Ovary (tissue), 10 donors: ENCODE measurements at places on chromosomes 1 and 21.

DNA sequence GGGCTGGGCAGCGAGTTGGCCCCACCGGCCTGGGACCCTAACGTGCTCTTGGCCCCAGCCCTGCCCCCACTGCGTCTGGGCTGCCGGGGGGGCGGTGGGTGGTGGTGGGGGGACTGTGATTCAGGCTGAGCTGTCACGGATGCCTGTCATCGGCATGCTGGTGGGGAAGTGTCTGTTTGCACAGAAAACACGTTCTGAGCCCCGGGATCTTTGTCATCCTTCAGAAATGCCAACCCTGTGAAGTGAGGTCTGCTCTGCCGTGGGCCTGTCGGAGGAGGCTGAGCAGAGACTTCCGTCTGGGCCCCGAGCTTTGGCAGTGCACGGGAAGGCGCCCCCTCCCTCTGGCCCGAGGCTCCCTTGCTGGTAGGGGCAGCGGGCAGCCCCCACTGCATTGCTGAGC lies 24.3 kb upstream of the PLCH2 start:
- DNase-seq = no peak

GRCh38 chr1:17535300-17535936 lies 4.1 kb upstream of the ARHGEF10L start:
- no peak for DNase-seq

GRCh38 chr1:24362982-24363614 lies 43.9 kb downstream of the GRHL3 start:
- no peak for DNase-seq

DNA sequence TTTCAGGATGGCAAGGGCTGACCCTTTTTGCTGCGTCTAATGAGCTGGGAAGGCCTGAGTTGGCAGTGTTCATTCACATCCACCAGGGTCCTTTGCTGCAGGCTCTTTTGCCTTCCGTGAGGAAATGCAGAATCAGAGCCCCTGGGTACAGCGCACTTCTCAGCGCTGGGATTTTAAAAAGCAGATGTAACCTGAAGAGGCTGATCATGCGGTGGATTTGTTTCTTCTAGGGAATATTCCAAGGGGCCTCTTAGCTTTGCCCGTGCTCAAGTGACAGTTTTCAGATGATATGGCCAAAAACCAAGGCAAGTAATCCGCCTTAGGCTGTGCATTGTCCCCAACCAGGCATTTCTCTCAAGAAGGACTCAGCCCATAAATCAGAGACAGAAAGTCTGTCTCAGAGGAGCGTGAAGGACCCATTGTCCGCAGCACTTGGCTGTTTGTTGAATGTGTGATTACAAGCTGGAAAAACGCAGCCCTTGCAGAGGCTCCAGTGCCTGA lies 237.6 kb downstream of the PTPRC start:
- no peak for DNase-seq

GRCh38 chr21:28974531-28975227 lies 18.0 kb downstream of the LTN1 start:
- DNase-seq = no peak

DNA sequence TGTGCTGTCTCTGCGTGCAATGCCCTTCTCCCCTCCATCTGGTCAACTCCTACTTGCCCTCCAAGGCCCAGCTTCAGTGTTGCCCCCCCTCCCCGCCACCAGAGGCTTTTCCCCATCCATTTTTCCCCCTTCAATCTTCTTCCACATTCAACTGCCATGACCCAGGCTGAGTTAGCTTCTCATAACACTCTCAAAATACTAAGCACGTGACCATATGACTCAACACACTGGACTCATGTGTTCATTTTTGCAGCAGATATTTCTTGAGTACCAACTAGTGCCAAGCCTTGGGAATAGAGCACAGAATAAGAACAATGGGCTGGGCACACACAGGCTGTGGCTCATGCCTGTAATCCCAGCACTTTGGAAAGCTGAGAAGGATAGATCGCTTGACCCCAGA lies 132.1 kb downstream of the IGSF21 start:
- no peak for DNase-seq

GRCh38 chr1:156895927-156896326 lies 2.4 kb downstream of the PEAR1 start:
- no peak for DNase-seq

DNA sequence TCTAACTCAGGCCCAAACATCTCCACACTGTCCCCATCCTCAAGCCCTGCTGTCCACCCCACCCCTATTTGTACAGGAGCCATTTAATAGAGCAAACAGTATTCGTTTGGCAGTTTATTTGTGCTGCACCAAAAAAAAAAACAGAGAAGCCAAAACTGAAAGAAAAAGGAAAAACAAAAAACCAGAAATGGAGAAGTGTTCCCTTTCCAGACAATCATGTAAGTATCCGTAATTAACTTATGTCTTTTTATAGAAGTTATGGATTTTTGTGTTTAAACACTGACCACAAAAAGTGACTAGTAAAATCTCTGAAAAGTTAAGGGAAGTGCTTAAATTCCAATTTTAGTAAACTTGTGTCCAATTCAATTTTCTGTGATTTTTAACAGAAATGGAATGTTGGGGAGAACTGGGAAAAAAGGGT lies 40.4 kb upstream of the ZBTB18 start:
- DNase-seq = no peak

- no peak for DNase-seq
These were observed 170.8 kb downstream of the GRIK3 start for GRCh38 chr1:36863500-36863899.

GRCh38 chr1:20432891-20433290 lies 53.1 kb downstream of the CAMK2N1 start:
- DNase-seq = no peak

- no peak for DNase-seq
These were observed 217.2 kb upstream of the C1orf105 start for GRCh38 chr1:172203135-172203823.

- no peak for DNase-seq
These were observed 95.6 kb downstream of the CD58 start for GRCh38 chr1:116474921-116475849.

DNA sequence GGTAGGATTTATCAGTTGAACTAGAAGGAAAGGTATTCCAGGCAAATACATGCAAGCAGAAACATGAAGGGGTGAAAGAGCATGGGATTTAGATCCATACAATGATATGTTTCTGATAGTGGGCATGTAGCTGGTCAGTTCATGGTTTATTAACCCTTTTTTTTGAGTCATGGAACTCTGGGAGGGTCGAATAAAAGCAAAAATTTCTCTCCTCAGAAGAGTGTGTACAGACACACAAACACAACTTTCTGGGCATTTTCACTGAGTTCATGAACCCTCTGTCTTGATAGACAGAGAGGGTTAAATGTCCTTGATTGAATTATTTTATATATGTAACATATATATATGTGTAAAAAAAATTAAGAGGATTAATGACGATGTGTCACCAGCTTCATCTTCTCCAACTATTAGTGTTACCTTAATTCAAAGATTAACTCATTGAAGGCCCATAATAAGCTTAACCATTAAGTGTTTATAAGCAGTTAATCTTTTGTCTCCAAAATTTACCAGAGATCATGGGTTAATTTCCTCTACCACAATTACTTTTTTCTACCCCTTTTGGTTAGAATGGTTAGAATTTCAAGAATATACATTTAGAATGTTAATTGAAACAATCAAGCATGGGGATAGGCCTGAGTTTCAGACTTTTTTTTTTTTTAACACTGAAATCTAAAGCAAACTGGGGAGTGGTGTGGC lies 4.6 kb downstream of the JUN start:
- DNase-seq = no peak

- DNase-seq = no peak
These were observed 437.1 kb downstream of the PTBP2 start for GRCh38 chr1:97158691-97159096.

DNA sequence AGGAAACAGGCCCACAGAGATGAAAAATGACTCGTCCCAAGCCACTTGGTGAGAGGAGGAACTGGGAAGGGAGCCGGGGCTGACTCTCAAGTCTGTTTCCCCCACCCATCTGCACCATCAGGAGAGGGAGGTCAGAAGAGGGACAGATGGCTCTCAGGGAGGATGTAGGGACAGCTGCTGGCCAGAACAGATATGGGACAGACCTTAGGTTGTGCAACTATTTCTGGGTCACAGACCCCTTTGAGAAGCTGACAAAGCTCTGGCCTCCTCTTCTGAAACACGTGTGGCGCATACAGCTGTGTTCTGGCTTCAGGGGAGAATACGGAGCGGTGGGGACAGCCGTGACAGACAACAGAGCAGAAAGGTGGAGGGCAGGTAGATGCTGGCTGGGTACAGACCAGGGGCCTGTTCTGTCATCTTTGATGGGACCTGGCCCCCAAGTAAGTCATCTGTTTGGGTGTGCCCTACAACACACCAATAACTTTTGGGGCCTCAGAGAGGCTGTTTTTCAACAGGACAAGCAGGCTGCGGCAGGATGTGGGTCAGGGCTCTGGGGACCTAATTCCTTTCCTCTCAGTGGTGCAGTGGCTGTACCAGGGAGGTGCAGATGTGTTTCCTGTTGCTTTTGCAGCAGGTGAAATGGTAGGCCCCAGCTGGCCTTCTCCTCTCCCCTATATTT lies 7.3 kb downstream of the SH3BGRL3 start:
- DNase-seq = no peak

GRCh38 chr21:26437326-26438009 lies 135.6 kb downstream of the CYYR1 start:
- no peak for DNase-seq

GRCh38 chr1:38527373-38527966 lies 332.1 kb downstream of the RRAGC start:
- DNase-seq = no peak

DNA sequence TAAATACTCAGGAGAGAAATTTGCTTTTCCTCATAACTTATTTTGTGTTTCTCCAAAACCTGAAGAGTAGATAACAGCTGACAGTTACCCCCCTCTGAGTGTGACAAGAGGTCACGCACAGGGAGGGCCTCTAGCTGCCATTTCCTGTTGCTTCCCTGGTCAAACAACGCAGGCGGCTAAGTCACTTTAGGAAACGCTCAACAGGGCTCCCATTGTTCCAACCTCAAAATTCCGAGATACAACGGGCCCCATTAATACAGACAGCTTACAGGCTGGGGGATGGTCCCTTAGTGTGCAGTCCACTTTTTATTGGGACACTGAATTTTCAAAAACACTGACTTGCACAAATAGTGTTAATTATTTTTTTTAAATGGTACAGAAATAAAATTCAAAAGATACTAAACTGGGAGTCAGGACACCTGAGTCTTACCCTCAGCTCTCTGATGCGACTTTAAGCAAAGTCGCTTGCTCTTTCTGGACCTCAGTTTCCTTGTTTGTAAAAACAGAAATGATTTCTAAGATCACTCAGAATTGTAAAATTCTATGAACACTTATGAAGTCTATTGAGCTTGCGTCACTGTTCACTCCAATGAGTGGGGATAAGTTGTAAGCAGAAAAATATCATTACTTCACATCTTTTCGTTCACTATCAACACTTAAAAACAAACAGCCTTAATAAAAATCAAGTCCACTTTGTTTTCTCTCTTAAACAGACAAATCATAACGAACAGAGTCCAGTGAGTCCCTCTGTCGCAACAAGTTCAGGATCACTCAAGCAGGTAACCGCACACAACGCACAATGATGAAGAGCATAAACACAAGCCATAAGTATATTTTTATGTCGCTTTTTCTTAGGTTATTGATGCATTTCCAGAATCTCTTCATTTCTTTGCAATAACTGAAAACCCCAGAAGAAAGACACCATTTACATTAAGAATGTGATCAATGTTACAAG lies 13.5 kb downstream of the LZIC start:
- DNase-seq = no peak

DNA sequence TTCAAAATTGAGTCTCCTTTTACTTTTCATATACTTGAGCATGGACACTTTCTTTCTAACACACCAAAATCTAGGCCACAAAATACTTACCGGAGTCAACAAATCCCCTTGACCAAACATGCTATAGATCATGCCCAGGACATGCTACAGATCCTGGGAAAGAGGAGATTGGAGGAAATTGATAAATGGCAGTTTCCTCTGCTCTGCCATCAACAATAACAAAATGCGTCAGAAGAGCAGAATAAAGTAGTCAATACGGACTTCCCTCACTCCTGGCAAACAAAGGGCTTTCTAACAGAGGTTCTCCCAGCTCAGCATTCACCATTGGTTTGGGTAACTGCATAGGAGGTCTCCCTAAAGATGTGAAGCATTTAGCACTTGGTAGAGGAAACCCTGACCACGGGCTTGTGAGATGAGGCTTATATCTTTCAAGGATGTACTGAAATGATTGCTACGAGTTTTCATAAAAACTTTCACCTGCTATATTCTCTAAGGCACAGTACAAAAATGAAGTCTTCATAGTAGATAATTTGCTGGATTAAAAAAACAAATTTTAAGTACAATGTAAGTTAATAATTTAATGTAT lies 283.8 kb upstream of the RUNX1 start:
- DNase-seq = no peak

DNA sequence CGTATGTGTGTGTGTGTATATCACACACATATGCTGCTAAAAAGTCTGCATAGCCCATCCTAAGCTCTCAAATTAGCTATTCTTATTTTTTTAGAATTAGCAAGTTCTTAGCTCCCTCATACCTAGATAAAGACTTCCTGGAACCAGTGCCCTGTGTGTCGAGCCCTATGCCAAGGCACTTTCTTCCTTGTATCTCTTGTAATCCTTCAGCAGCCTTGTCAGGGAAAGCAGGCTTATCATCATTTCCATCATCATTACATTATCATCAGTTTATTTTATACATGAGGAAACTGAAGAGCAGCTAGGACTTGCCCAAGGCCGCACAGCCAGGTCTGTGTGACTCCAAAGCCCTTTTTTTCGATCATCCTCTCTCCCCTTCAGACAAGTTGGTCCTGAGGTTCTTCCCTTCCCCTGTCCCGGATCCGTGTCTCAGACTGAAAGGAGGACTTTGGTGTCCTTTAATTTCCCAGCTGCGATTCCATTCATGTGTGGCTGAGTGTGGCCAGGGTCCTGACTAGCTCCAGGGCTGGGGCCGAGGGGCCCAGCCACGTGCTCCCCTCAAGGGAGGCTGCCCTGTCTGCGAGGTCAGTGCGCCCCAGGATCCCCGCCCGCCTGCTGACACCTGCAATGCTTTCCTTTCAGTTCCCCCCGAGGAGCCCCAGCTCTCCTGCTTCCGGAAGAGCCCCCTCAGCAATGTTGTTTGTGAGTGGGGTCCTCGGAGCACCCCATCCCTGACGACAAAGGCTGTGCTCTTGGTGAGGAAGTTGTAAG lies 24.9 kb downstream of the IL6R start:
- no peak for DNase-seq

GRCh38 chr21:44295163-44295573 lies 4.7 kb upstream of the PFKL start:
- DNase-seq = no peak

GRCh38 chr1:55211863-55212262 lies 3.3 kb downstream of the USP24 start:
- no peak for DNase-seq

DNA sequence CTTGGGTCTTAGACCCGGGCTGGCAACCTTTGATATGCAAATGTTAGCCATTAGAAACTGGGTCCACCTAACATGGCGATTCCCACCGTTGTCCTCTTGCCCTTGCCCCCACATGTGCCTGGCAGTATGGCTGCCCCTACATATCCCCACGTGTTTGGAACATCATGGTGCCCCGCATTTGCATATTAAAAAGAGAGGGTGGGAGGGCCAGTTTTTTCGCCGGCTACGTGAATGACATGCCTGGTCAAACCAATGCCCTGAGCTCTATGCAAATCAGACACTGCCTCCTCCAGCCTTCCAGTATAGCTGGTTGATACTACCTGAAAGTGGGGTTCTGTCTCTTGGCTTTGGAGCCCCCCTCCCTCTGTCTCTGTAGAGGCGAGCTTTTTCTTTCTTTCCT lies 133.0 kb downstream of the CDC42BPA start:
- DNase-seq = no peak
